ENCODE measurements at places on chromosomes 6 and 20. TPM values are rescaled to one million over a fixed set of nuclear protein-coding genes. Genes with fewer than 3 reads are reported as not detected.

EFCAB8 gene
- total RNA-seq: not detected

ADIG gene
- not detected for total RNA-seq

PDYN gene
- not detected for total RNA-seq

LRRC1 gene
- total RNA-seq: 16.4 TPM

KIF6 gene
- not detected for total RNA-seq
